ENCODE measurements at places on chromosomes 3 and 15.

- peak; percentile 18 for DNase-seq
Measured at GRCh38 chr3:100463002-100463401, 29.4 kb upstream of the TMEM45A start.

GRCh38 chr15:89004726-89005030 is 83.6 kb upstream of the ABHD2 start:
- DNase-seq: no peak

DNA sequence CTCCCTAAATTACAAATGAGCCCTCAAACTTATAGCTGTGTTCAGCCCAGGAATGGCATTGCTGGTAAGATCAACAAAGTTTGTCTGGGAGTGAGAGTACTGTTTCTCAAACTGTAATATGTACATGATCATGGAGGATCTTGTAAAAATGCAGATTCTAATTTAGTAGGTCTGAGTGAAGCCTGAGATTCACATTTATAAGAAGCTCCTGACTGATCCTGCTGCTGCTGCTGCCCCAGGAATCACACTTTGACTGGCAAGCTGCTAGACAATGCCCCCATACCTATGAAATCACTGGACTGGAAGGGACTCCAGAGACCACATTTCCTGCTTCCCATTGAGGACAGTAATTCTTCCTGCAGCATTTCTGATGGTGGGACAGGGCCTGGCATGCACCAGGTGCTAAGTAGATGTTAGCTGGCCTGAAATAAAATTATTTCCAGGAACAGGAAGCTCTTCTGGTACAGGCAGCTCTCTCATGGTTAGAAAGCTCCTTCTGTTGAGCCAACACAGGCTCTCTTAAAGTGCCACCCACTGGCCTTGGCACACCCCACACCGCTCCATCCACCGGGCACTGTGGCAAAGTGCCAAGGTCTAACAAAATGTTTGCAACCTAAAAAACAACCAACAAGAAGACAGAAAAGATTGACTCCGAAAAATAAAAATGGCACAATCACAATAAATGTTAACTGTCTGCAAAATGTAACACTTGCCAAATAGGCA is 36.7 kb upstream of the ZNF710 start:
- no peak for DNase-seq

DNA sequence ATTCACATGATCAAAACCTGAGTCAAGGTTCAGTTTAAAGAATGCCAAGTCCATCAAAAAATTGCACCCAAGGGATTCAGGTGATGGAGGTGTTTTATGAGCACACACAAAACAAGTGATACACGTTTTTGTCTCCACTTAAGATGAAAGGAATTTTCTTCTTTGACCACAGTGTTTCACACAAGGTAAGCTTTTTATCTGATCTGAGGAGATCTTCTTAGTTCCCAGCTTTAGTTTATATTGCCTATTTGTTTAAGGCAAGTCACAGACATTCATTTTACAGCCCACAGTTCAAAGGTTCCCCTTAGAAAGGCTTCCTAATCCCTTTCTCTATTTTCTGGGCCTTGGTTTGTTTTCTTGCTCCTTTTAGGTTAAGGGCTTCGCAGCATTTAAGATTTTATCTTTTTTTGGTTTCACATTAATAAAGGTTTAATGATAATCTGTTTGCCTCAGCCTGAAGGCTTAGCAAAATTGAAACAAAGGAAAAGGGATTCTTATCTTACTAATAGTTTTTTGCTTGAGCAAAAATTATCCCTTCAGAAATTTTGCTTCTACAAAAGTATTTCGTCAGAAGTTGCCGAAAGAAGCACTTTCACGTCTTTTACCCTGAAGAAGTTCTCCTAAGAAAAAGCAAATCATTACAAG is 420.5 kb upstream of the NAALADL2 start:
- no peak for DNase-seq

GRCh38 chr3:129419476-129419875 is 9.0 kb downstream of the EFCAB12 start:
- DNase-seq: no peak

DNA sequence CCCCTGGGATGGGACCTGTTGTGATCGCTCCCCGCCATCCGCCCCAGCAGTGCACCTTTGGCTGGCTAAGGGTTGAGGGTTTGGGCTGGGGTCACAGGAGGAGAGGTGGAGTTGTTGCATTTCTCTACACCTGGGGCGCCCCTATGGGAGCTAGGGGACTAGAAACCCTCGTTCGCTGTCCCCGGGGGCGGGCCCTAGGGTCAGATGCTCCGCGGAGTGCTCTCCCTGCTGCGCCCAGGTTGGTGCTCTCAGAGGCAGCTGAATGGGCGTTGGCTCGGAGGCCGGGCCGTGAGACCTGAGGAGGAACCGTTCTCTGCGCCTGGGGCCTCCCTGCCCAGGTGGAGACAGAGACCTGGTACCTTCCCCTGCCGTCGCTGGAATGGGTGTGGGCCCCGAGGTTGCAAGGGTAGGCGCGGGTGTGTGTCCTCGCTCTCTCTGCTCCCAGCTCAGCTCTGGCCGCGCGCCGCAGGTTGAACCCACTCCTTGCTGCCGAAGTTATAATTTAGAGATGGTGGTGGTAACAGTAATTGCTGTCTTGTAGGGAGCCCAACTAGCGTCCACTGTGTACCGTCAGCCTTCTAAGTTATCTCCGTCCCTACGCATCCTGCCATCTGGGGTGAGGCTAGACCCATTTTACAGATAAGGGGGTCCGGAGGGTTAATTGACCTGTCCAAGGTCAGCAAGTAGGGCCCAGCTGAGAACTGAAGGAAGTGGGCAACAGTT is 965 bp downstream of the FLNB start:
- peak; percentile 31 for DNase-seq

- no peak for DNase-seq
Measured at GRCh38 chr3:169112153-169112892, 551.2 kb downstream of the MECOM start.

GRCh38 chr15:77853910-77854309 is 221.2 kb upstream of the LINGO1 start:
- no peak for DNase-seq

All from CD4-positive, alpha-beta T cell treated with Interleukin-15 for 4 hours (primary cell).